GM04503 (cell line): ENCODE measurements at places on chromosomes 11 and 22.

DNA sequence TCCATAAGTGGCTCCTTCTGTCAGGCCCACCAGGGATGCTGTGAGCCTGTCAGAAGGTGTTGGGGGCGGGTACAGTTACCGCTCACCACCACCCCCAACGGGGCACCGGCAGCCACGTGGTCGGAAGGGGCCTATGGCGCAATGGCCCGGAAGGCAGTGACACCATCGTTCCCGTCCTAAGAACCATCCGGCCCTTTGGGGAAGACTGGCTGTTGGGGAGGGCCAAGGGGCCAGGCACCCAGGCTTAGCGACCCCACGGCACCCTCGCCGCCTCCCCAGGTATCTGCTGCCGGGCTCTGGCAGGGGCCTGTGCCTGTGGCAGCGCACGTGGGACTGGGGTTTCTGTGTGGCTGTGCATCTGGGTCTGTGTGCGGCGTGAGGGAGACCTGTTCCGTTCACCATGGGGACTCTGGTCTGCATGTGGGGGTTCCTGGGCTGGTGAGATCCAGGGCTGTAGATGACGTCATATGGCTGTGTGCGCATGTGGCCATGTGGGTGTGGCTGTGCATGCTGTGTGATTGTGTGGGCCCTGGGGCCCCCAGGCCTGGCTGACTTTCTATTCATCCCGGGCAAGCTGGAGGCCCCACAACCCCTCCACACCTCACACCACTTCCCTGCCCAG lies 717 bp downstream of the OSM start:
- DNase-seq: no peak

- DNase-seq: no peak
Observed at GRCh38 chr11:11959601-11960000, 48.8 kb downstream of the DKK3 start.

GRCh38 chr22:42389143-42389542 lies 43.1 kb downstream of the NFAM1 start:
- DNase-seq: no peak

DNA sequence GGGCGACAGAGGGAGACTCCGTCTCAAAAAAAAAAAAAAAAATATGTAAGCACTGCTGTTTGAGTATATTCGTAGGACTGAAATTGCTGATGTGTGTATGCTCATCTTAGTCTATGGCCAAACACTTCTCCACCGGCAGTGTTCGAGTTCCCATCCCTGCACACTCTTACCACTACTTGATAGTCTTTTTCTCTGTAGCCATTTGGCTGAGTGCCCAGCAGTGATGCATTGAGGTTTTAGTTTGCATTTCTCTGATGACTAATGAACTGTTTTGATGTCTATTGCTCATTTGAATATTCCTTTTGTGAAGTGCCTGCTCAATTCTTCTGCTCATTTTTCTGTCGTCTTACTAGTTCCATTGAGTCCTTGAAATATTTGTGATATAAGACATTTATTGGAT lies 1.9 kb downstream of the TIRAP start:
- peak; percentile 78 for DNase-seq

DNA sequence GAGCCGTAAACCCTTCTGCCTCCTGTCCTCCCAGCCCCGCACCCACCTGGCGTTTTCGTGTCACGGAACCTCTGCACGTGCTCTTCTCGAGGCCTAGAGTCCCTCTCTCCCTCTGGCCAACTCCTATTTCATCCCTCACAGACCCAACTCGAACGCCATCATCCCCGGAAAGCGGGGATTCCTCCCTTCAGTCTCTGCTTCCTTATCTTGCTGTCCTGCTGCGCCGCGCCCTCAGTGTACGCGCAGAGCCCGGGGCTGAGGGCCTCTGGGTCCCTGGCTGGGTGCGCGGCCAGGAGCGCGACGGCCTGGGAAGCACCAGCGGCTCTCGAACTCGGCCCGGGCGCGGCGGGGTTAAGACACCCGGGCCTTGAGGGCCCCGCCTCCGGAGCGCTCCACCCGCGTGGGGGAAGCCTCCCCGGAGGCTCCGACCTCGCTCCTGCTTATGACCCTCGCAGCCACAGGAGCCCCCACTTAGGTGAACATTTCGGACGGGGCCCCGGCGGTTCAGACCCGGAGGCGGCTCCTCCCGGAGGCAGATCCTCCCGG lies 398 bp upstream of the ATG16L2 start:
- DNase-seq: peak; percentile 27

DNA sequence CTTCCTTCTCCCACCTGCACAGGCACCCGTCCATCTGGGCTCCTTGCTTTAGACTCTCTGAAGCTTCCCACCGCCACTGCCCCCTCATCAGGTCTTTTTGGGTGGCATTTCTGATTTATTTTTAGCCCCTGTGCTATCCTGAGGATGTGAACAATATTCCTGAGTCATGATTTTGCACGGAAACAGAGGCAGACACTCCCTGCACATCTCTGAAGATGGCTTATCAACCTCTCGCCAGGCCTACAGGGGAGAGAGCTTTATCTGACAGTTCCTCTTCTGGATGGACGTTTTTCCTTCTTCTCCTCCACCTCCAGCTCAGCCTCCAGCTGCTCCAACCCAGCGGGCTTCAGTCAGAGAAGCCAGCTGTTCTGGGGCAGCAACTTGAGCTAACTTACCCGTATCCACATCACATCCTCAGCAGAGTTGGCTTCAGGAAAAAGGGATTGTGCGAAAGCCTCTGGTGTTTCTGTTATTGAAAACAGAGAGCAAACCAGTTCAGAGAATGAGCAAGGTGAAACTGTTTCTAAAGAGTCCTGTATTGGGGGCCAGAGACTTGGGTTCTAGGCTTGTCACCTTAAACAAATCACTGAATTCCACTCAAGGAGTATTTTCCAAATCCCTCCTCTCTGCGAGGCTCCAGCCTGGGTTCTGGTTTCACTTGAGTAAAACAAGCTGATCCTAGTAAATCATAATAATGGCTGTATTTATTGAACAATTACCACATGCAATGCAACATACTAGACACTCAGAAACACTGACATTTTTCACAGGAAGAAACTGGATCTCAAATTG lies 33.1 kb upstream of the ETS1 start:
- DNase-seq: no peak

DNA sequence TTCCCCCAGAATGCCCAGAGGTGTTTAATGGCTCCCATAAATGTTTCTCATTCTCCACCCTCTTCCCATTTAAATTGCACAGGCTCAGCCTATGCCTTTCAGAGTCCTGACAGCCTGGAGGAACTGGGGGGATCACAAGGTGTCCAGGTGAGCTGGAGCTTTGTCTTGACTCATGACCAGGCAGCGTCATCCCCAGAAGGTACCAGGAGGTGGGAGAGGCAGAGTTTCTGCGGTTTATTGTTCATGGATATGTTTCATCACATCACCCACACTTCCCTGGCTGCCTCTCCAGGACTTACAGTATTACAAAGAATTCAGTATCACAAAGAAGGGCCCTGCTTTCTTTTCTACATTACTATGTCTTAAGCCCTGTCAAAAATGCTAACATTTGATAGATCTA lies 103.2 kb upstream of the GALNT18 start:
- DNase-seq: no peak

DNA sequence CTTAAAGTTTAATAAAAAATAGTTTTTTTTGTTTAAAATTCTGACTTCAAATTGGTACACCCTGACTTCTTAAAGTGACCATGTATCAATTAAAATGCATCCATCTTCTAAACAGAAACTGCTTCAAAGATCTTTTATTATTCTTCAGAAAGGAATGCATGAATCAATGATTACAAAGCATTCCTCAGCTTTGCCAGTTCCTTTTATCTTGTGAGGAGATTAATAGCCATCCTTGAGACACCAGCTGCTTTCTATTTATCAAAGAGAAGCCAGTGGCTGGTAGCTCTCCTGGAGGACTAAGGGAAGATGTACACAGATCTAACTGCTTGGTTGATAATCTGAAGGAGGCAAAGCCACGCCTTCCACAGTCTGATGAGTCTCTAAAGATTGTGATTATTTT lies 2222.5 kb downstream of the LRRC4C start:
- DNase-seq: no peak

GRCh38 chr11:65065851-65066250 lies 7.5 kb upstream of the NAALADL1 start:
- DNase-seq: no peak

DNA sequence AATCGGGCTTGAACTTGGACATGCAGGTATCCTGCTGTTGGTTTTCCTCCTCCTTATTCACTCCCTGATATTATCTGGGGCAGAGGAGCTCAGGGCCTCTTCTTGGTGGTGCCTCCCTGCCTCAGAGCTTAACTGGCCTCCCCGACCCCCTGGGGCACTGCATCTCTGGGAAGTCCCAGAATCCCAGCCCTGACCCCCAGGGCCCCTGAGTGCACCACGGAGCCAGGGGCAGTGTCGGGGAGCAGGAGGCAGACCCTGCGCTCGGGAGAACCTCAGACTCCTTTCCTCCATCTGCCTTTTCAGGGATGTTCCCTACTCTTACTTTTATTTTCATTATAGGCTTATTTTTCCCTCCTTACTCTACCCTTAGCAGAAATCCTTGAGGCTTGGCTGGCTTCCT lies 537.0 kb downstream of the BRD1 start:
- no peak for DNase-seq

GRCh38 chr22:24108073-24108472 lies 73.2 kb upstream of the SUSD2 start:
- DNase-seq: no peak

DNA sequence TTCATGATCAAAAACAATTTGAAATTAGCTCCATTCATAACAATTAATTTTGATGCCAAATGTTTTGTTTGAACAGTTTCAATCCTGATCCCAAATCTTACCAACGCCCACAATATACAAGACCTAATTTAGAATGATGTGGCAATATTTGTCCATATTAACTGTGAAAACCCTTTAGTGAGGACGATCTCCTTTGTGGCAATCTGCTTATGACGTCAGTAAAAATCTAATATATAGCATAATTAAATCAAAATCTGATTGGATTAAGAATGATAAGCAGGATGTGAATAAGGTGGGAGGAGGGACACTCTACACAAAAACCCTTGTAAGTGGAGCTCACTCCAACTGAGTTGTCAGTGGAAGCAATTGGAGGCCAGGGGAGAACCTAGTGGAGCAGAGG lies 11.9 kb upstream of the SLC5A4 start:
- DNase-seq: no peak

DNA sequence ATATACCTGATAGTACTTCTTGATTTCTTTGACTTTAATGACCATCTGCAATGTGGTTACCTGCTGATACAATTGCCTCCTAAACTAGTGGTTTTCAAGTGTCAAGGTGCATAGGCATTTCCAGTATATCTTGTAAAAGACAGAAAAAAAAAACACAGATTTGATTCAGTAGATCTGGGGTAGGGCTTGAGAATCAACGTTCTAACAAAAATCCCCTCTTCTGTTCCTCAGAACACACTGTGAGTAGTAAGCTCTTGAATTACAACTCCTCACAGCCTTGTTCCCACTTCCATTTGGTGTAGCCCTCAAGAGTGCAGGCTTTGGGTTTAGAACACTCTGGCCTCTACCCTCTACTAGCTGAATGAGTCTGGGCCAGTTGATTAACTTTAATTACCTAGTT lies 78.0 kb upstream of the CTSC start:
- no peak for DNase-seq

DNA sequence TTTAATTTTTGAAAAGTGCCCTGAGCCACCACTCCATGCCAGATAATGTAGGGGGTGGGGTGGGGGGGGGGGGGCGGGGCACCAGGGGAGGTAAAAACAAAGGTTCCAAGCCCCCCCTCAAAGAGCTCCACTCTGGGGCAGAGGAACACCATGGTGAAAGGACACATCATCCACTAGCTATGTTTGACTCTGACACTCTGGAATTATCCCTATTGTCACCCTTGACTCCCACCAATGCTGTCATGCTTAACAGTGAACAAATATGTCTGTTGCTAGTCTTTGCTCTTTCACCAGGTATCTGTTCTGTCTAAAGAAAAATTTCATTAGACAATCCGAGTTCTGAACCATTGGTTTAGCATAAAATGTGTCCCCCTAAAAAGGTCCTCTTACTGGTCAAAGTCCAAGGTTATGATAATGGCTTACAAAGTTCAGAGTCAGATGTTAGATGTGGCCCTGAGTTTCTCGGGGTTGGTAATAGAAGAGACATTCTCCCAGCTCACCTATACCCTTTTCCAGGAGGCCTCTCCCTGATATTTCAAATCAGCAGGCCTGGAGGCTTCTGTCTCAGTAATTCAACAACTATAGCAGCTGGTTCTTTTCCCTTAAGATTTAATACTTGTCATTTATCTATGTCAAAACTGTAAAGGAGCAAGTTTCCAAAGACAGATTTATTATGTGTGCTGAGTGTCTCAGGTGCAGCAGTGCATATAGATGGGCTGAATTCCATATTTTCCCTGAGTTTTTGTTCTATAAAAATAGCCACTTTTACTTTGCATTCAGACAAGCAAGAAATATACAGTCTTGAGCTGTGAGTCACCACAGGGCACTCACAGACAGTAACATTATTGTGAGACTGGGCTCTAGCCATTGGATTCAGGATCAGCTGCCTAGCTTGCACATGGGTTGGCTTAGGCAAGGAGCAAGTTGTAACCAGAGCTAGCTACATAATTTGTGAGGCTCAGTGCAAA lies 174.1 kb downstream of the CSNK2A3 start:
- peak; percentile 37 for DNase-seq

DNA sequence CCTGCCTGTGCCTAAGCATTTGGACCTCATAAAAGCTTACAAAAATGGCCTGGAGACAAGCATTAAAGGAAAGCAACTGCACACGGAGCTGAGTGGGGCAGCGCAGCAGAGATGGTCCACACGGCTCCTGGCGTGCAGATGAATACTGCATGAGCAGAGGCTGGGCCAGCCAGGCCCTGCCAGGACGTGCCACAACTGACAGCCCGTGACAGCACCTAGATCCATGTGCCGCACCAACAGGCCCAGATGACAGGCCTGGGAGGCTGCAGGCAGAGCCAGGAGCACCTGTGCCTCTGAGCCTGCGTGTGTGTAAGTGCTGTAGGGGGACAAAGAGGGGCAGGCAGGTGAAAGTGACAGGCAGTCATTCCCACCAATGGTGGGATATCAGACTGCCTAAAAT lies 33.4 kb downstream of the MICAL3 start:
- no peak for DNase-seq

GRCh38 chr11:16846305-16846704 lies 107.9 kb downstream of the C11orf58 start:
- no peak for DNase-seq

DNA sequence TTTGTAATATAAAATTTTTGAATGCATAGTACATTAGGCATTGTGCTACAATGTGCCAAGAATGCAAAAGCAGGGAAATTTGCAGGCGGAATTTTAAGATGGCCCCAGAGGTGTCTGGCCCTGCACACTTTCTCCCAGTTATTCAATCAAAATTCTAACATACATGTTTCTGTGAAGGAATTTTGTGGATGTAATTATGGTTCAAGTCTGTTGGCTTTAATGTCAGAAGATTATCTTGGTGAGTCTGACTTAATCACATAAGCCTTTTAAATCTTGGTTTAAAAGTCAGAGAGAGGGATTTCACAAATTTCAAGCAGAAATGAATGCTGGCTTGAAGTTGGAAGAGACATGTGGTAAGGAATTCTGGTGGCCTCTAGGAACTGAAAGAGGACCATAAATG lies 423.4 kb upstream of the CCDC179 start:
- no peak for DNase-seq

DNA sequence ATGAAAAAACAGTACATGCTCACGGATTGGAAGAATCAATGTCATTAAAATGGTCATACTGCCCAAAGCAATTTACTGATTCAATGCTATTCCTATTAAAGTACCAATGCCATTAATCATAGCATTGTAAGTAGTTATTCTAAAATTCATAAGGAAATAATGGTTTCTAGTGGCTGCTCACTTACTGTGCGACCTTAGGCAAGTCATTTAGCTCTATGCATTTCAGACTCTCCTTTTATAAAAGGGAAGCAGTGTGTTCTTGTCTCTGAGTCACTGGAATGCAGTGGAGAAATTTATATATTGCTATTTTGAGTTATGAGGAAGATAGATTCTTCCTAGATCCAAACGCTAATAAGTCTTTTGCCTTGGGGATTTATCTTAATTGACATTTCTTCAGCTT lies 174.8 kb downstream of the KCNA4 start:
- no peak for DNase-seq
